ENCODE measurements at places on chromosomes 4 and X. TPM values are rescaled to one million over a fixed set of nuclear protein-coding genes. Genes with fewer than 3 reads are reported as not detected.

Gene NAT8L
- total RNA-seq = 2.0 TPM

Gene NWD2
- total RNA-seq = under 0.01 TPM

Gene SGCB
- 17.3 TPM for total RNA-seq

DNA sequence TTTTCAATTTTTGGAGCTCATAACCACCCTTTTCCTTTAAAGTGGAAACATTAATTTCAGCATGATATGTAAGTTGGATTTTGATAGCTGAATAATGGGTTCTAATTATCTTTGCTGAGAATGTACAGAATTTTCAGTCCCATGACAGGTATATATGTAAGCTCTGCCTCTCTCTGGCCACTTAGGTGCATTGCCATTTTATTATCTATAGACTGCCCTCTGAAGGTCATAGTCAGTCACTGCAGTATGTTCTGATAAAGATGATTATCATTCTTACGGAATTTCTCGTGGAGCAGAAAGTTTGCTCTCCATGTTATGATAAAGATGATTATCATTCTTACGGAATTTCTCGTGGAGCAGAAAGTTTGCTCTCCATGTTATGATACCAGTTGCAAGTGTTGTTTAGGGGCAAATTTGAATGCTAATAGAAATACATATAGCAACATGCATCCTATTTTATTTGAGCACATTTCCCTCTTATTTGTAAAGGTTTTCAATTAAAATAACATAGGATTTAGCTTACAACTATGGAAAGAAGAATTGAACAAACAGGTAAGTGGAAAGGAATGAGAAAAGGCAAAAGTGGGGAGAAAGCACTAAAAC lies 10.4 kb downstream of the AFP start:
- H3K4me1 ChIP-seq = peaks cover 24% of the 10 kb centered on the region
- H3K4me3 ChIP-seq = no peak overlapping the region
- H3K27me3 ChIP-seq = peaks cover 12% of the 10 kb centered on the region
- H3K36me3 ChIP-seq = no peaks in the 10 kb centered on the region
- H3K27ac ChIP-seq = no peak overlapping the region

- peaks cover 6% of the 10 kb centered on the region for H3K4me1 ChIP-seq
- peaks cover 16% of the 10 kb centered on the region for H3K36me3 ChIP-seq
- no peaks in the 10 kb centered on the region for H3K27me3 ChIP-seq
- no peak for DNase-seq
- no peak overlapping the region for H3K27ac ChIP-seq
Measured at GRCh38 chr4:103199009-103199408, 866 bp upstream of the CENPE start.

DNA sequence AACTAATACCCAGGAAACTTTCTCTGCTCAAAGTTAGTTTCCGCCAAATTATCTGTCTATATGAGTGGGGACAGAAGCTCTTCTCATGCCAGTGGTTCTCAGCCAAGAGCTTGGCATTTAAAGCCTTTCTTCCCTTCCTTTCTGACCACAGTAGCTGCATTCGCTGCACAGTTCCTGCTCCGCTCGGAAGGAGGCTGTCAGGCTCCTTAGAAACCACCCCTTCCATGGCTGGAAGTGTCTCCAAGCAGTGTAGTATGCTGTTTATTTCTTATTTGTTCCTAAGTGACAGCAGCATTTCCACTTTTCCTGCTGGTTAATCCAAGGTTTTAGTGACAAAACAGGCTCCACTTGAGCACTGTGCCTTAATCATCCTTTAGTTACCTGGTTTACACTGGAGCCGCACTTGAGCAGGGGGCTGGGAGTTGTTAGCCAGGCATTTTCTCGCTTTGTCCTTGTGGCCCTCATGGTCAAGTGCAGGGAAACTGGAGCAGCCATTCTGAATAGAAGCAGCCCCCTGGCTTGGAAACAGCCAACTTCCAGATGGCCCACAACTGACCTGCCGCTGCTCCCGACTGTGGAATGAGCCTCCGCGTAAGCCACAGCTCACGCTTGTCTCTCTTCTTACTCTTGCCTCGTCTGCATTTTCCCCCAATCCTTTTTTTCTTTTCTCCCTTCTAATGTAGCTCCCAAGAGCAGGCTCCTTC lies 739.4 kb upstream of the TENM3 start:
- H3K36me3 ChIP-seq = no peaks in the 10 kb centered on the region
- H3K27ac ChIP-seq = no peak overlapping the region
- no peak overlapping the region for H3K4me3 ChIP-seq
- H3K4me1 ChIP-seq = no peaks in the 10 kb centered on the region

DNA sequence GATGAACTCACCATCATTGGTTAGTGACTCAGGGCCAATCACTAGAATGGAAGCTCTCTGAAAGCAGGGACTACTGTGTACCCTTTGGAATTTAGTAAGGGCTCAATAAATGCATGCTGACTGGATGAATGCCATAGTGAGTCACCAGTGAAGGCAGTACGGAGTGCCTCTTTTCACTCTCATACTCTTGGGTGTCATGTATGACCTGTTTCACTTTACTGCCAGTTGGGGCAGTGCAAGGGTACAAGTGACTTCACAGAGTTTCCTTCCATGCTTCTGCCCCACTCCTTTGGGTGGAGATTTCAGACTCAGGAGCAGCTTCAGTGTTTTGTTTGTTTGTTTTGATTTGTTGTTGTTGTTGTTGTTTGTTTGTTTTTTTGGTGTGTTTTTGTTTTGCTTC lies 57.7 kb downstream of the SOX3 start:
- no peaks in the 10 kb centered on the region for H3K36me3 ChIP-seq
- no peaks in the 10 kb centered on the region for H3K27me3 ChIP-seq
- H3K4me3 ChIP-seq = no peak overlapping the region
- no peak overlapping the region for H3K27ac ChIP-seq
- no peaks in the 10 kb centered on the region for H3K4me1 ChIP-seq

- no peak overlapping the region for H3K27ac ChIP-seq
- no peaks in the 10 kb centered on the region for H3K36me3 ChIP-seq
- no peak for DNase-seq
Measured at GRCh38 chr4:93327346-93327745, 501.2 kb upstream of the ATOH1 start.

GRCh38 chrX:40470830-40471429 lies 109.8 kb upstream of the ATP6AP2 start:
- H3K27me3 ChIP-seq = no peaks in the 10 kb centered on the region
- DNase-seq = no peak
- H3K36me3 ChIP-seq = no peaks in the 10 kb centered on the region
- H3K4me3 ChIP-seq = no peak overlapping the region
- H3K27ac ChIP-seq = no peak overlapping the region

All from PC-3 (cell line).